Omental fat pad (tissue), 4 donors: ENCODE measurements at places on chromosomes 11 and 22. TPM values are rescaled to one million over a fixed set of nuclear protein-coding genes. Genes with fewer than 3 reads are reported as not detected.

DNA sequence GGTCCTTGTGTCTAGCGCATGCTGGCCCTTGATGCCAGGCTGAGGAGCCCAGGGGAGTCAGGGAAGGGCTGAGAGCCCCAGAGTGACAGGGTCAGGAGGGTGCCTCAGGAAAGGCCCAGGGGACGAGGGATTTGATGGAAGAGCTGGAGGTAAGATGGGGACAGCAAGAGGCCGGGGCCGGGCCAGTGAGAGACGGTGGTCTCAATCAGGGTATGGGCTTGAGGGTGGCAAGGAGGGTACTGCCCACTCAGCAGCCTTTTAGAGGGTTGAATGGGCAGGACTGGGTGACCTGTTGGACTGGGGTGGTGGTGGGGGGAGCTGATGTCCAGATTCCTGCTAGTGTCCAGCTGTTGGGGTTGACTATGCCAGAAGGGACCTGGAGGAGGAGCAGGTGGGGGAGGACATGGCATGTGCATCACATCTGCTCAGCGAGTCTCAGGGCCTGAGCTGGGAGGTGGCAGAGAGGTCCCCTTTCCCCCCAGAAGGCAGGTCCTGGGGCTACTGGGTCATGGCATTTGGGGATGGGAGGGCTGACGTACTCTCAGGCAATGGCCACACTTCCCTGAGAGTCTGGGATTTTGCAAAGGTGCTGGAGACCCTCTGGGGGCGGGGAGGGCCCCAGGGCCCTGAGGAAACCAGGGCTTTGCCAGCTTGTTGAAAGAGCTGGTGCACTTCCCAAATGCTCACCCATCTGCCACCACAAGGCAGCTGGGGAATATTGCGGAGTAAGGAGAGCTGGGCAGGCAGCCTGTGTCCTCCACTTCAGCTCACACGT lies 18.4 kb downstream of the MYO7A start:
- no peak for DNase-seq

The OR2AG2 gene
- total RNA-seq, result not detected

The TRIM29 gene
- total RNA-seq, result 5.7 TPM

- no peak for DNase-seq
Observed at GRCh38 chr11:43554148-43554473, 126.4 kb upstream of the HSD17B12 start.

DNA sequence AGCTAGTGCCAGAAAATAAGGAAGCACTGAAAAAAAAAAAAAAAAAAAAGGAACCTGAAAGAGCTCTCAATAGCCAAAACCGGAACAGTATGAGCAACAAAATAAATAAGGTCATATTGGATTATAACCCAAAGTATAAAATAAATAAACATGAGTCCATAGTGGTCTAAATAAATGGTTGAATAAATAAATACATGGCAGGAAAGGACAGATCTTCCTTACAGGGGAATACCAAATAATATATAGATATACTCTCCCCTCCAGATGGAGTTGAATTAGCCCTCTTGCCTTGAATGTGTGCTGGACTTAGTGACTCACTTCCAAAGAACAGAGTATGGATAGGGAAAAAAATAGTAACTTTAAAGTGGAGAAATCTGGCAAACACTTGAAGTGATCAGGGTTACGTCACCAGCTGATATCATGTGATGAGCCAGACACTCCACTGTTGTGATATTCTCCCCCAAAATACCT lies 14.3 kb upstream of the ARRB1 start:
- DNase-seq, result no peak

- DNase-seq, result no peak
Observed at GRCh38 chr11:97158243-97158642, 768.4 kb downstream of the JRKL start.

- DNase-seq, result no peak
Observed at GRCh38 chr11:2461253-2461955, 16.6 kb downstream of the KCNQ1 start.

DNA sequence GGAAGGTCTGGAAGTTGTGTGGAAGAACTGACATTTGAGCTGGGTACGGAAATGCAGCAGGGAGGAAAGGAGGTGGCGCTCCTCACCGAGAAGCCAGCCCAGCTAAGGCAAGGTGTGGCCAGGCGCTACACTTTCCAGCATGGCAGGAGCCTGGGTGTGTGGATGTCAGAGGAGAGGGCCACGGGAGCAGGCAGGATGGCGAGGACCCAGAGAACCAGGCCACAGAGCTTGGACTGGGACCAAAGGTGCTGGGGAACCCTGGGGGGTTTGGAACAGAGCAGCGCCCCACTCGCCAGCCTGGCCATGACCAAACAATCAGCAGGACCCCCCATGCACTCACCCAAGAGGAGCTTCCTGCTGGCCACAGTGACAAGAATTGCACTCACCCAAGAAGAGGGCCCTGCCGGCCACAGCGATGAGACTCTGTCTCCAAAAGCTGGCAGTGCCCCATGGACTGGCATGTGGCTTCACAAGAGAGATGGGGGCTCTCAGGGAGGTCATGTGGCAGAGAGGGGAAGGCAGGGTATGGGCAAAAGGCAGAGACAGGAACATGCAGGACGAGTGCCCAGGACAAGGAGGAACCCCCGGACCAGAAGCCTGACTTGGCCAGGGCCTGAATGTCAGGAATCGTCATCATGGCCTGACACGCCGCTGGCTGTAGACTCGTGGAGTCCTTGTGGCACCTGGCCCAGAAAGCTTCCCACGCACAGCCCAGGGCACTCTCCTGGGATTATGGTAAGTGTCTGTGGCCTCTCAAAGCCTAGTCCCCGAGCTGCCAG lies 45.4 kb downstream of the IGF2 start:
- no peak for DNase-seq

DNA sequence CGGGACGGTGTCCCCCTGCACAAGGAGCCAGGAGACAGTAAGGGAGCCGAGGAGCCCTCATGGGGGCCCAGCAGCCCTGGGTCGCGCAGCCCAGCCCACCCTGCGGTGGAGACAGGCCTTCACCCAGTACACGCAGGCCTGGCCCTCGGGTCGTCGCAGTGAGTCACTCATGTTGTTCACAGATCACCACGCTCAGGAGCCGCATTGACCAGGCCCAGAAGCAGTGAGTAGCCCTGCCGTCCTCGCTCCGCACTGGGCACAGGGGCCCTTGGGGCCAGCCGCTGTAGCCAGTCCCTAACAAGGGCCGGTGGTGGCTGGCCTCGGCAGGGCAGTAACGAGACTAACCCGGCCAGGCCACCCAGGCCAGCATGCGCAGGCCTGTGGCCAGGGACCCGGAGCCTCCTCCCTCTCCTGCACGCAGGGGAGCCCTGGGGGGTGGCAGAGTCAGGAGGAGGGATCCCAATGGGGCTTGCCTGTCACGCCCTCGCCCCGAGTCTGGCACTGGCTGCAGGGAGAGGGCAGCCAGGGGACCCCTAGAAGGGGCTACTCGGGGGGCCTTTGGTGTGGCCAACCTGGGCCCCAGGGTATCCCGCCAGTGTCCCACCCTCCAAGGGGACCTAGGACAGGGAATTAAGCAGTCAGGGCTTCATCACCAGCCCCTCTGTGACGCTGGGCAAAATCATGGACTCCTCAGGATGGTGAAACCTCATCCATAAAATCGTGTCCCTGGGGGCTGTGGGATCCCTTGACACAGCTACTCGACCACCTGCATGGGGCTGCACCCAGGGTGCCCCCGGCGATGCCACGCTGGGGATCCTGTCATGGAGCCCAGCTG lies 10.1 kb upstream of the MRPL23 start:
- no peak for DNase-seq

- no peak for DNase-seq
Observed at GRCh38 chr11:67255353-67255752, 10.9 kb upstream of the GRK2 start.

The C1QTNF5 gene
- 46.4 TPM for total RNA-seq

The SPA17 gene
- total RNA-seq, result 4.8 TPM

The POU2AF1 gene
- 2.2 TPM for total RNA-seq

- DNase-seq, result no peak
Observed at GRCh38 chr11:84452211-84452610, 1166.0 kb upstream of the CCDC90B start.

The OR8A1 gene
- total RNA-seq, result not detected

The CSKMT gene
- total RNA-seq, result 6.1 TPM

DNA sequence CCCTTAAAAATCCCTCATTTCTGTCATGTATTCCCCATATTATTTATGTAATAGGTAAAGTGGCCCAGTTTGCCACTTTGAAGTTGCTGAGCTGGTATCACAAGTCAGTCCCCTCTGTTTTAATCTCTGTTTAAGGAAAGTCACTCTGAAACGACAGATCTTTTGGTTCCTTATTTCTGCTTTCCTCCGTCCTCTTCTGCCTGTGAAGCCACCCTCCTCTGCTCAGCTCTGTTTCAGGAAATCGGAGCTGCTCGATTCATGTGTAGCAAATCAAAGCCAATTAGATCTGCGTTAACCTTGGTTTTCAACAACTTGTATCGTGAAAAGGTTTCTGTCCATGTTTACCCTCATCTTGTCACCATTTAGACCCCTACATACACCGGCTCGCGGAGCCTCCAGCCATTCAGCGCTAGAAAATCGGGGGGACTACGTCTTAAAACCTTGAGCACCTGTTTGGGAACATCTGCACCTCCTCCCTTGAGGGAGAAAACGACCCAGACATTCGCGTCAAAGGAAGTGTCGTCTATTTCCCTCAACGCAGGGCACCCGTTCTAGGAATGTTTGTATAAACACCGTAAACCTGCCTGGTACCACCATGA lies 576 bp upstream of the SC5D start:
- no peak for DNase-seq

GRCh38 chr22:45626198-45626651 lies 45.4 kb upstream of the ATXN10 start:
- DNase-seq, result no peak

The OR4A16 gene
- not detected for total RNA-seq

- no peak for DNase-seq
Observed at GRCh38 chr11:27723687-27724086, 23.4 kb upstream of the BDNF start.

DNA sequence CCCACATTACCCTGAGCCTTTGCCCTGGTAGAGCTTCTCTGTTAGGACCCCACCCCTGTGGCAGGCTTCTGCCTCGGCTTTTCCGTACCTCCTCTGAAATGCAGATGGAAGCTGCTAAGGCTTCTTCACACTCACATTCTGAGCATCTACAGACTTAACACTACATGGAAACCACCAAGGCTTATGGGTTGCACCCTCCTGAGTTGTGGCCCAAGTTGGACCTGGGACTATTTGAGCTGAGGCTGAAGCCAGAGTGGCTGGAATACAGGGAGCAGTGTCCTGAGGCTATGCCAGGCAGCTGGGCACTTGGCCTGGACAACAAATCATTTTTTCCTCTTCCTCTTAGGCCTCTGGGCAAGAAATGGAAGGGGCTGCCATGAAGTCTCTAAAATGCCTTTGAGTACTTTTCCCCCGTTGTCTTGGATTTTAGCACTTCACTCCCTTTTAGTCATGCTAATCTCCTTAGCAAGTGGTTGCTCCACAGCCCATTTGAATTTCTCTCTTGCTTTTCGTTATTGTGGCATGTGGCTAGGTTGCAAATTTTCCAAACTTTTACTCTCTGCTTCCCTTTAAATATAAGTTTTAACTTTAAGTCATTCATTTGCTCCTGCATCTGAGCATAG lies 114.8 kb upstream of the FIBIN start:
- no peak for DNase-seq

DNA sequence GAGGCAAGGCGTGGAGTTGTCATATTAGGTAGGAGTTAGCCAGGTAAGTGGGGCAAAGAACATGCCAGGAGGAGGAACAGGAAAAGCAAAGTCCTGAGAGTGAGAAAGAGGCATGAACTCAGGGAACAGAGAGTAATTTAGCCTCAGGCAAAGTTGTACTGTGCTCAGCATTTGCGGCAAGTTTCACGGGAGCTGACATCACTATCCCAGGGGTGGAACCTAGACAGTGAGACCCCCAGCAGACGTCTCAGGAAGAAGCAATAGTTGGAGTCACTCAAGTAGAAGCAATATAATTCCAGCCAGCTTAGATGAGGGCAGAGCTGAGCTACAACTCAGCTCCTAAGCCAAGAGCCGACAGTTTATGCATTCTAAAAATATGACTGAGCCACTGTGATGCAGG lies 426.0 kb upstream of the ISX start:
- no peak for DNase-seq

DNA sequence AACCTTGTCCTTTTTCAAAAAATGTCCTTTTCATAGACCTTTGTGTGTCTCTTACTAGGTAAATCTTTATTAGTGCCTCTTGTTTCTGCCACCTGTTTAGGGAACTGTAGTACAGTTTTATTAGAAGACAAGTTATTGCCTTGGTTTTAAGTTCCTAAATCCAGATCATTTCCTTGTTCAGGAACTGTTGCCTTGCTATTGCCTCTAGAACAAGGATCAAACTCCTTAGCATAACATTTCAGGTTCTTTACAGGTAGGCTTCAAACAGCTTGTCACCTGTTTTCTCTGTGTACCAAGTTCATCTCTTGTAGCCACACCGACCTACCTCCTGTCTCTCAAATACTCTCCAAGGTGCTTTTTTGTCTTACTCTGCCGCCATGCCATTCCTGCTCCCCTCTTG lies 75.2 kb downstream of the MTMR3 start:
- DNase-seq, result no peak

The GATD1 gene
- 16.9 TPM for total RNA-seq

The AQP11 gene
- total RNA-seq, result 1.7 TPM

The RAG1 gene
- total RNA-seq, result 0.24 TPM

- no peak for DNase-seq
Observed at GRCh38 chr11:23021287-23021863, 161.1 kb upstream of the CCDC179 start.

- no peak for DNase-seq
Observed at GRCh38 chr11:101583251-101584128, at the start of gene TRPC6. TRPC6 (minus strand) TSS chr11:101584007; CDS start chr11:101583503, 504 bp downstream.

DNA sequence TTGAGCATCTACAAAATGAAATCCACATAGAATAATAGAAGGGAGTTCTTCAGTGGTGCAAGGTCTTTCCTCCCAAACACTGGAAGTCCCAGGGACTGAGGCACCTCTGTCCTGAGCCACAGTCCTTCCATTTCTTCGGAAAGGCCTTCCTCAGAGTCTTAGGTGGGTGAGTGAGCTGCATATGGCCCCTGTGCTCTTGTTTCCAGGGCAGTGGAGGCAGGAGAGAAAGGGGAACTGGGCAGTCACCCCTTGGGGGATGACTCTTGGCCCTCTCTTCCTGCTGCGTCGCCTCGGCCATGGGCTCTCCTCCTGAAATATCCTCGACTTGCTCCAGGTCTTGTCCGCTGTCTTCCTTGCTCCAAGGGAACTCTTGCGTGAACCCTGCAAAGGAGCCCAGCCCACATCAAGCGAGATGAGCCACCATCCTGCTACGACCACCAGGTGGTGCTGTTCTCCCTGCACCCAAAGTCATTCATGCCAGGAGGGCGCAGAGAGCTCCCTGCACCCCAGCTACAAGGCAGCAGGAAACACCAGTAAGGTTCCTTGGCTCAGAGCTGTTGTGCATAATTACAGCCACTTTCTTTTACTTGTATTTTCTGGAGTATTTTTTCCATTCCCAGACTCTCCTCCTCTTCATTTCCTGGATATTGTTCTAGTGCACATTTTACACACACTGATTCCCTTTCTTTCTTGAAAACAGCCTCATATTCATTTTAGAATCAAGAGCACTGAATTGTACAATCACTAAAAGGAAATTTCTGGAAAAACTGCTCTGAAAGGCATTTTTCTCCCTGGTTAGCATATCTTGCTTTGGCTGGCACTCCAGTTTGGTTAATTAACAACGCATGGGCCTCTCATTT lies 397.8 kb downstream of the OPCML start:
- DNase-seq, result peak; percentile 29
